PC-3 (cell line): ENCODE measurements at places on chromosomes 13 and 19. TPM values are rescaled to one million over a fixed set of nuclear protein-coding genes. Genes with fewer than 3 reads are reported as not detected.

EXOC3L2 gene
- not detected in 2 replicates for total RNA-seq

GPC5 gene
- not detected in 2 replicates for total RNA-seq

PDE4C gene
- 1.8 TPM in 1 of 2 replicates, not detected in the other for total RNA-seq

ANKRD24 gene
- total RNA-seq: 0.33 and 0.63 TPM in 2 replicates

SH2D3A gene
- 141 and 162 TPM in 2 replicates for total RNA-seq

PRR20A gene
- not detected in 2 replicates for total RNA-seq

GJB2 gene
- total RNA-seq: 46.5 and 53.0 TPM in 2 replicates

ERCC1 gene
- total RNA-seq: 56.2 and 57.3 TPM in 2 replicates

INSL3 gene
- not detected in 2 replicates for total RNA-seq

ZIC2 gene
- not detected in 2 replicates for total RNA-seq

ZNF675 gene
- 17.2 and 19.4 TPM in 2 replicates for total RNA-seq

TIMM50 gene
- total RNA-seq: 97.2 and 123 TPM in 2 replicates

LYL1 gene
- total RNA-seq: 3.3 and 12.0 TPM in 2 replicates

PEAK3 gene
- not detected in 2 replicates for total RNA-seq

KLK2 gene
- not detected in 2 replicates for total RNA-seq

LILRA2 gene
- total RNA-seq: not detected in 2 replicates

MAU2 gene
- total RNA-seq: 32.6 and 44.2 TPM in 2 replicates

MYO1F gene
- 2.0 TPM in 1 of 2 replicates, not detected in the other for total RNA-seq

ECSIT gene
- 126 and 156 TPM in 2 replicates for total RNA-seq

STARD13 gene
- total RNA-seq: 24.3 and 26.6 TPM in 2 replicates

PSG2 gene
- not detected in 2 replicates for total RNA-seq

HSD17B14 gene
- 15.0 and 15.4 TPM in 2 replicates for total RNA-seq

SHISA7 gene
- total RNA-seq: not detected in 2 replicates

PLEKHA4 gene
- 0.63 and 1.2 TPM in 2 replicates for total RNA-seq

ZNF66 gene
- total RNA-seq: 0.44 and 2.4 TPM in 2 replicates

SHD gene
- 0.11 TPM in 1 of 2 replicates, not detected in the other for total RNA-seq

ZNF112 gene
- 1.9 and 2.5 TPM in 2 replicates for total RNA-seq

SLC15A1 gene
- 1.7 TPM in 2 replicates for total RNA-seq

NOVA2 gene
- 0.06 TPM in 1 of 2 replicates, not detected in the other for total RNA-seq

NPHS1 gene
- total RNA-seq: not detected in 2 replicates

PAK4 gene
- 13.5 and 16.2 TPM in 2 replicates for total RNA-seq

REEP6 gene
- 27.2 and 34.7 TPM in 2 replicates for total RNA-seq

CACNG6 gene
- 1.8 TPM in 1 of 2 replicates, not detected in the other for total RNA-seq

KIR2DL1 gene
- not detected in 2 replicates for total RNA-seq

NOTCH3 gene
- total RNA-seq: 21.5 and 28.1 TPM in 2 replicates

CYP2A6 gene
- not detected in 2 replicates for total RNA-seq

ZNF844 gene
- total RNA-seq: 4.0 and 4.7 TPM in 2 replicates
